ENCODE measurements at places on chromosomes 2 and 18.
A peak's percentile ranks its signal among the peaks of the same experiment; 100 is the strongest.

DNA sequence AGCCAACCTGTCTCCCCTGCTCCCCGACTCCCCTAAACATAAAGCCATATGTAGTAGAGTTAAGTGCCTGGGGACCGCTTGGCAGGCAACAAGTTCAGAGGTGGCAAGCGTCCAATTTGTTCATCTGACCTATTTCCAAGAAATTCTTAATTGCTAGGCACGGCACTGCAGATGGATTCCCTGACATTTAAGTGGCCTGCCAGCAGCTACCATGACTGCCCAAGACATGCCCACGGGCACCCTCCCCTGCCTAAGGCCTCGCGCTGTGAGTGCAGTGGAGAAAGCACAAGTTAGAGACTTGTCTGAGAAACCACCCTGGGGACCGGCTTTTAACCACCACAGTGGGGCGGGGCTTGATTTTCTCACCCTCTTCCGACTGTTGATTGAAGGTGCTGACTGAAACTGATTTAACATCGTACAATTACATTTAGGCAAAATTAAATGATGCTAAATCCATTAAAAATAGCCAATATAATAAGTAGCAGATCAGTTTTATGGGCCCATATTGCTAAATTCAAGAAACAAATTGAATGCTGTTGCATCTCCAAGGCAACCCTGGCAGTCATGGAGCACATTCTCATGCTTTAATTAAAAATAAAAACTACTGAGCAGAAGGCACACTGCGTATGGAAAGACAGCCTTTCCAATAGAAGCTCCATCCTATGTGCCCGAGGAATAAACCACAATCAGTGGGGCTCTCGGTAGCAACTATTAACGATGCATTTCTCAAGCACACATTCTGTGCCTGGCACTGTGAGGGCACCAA, 163.6 kb upstream of the ACAA2 start:
- DNase-seq, result no peak

- peak; percentile 12 for DNase-seq
Observed at GRCh38 chr2:232473467-232473890, 14.2 kb downstream of the ECEL1 start.

- no peak for DNase-seq
Observed at GRCh38 chr18:31977270-31977872, 34.4 kb upstream of the TRAPPC8 start.

DNA sequence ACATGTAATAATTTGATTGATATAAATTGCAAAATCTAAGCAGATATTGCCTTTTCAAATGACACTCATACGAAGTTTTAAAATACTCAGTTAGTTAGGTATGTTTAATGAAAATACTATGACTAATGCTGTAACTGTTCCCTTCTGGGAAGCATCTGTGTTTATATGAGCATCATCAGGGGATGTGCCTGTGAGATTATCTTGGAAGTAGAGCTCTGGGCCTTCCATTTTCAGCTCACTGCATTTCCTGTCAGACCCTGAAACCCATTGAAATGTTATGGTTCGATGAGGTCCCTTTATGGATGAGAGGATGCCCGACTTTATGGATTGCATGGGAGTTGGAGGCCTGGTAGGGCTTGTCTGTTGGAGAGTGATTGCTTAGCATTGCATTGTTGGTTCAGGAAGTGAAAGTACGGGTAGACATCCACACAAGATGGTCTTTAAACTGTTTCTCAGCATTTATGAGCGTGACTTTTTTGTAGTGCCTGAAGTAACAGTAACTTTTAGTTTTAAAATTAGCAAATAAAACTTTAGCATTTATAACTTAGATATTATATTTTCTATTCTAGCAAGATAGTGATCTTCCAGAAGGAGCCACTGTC, 28.7 kb downstream of the ELP2 start:
- DNase-seq, result no peak

DNA sequence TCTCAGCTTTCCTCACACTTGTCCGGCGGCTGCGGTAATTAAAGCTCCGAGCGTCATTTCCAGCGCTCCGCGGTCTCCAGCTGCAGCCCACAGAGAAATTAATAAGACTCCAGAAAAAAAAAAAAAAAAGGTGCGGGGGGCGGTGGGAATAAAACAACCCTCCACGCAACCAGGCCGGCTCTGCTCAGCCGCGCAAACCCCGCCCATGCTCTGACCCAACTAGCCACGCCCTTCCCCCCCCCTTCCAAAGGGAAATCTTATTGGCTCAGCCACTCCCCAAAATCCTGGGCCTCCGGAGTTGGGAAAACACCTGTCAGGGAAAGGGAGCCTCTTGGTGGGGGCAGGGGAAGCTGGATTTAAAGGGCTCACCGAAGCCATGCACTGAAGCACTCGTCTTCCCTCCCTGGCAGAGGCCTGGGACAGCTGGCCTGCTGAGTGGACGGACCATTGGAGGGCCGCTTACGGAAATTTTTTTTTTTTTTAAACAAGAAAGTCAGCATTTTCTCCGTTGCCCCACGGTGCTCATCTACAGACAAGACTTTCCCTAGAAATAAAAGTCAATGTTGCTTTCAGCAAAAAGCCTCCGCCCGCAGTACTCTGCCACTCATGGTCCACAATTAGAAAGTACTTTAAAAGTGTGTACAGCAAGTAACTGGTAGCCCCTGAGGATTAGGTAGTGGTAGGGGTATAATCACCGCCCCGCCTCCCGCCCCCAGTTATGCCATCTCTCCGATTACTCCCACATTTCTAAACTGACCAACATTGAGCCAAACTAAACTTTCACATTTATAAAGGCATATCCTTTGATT, 674 bp upstream of the ERBB4 start:
- peak; percentile 77 for DNase-seq

- DNase-seq, result no peak
Observed at GRCh38 chr2:20177556-20178248, 47.2 kb downstream of the SDC1 start.

DNA sequence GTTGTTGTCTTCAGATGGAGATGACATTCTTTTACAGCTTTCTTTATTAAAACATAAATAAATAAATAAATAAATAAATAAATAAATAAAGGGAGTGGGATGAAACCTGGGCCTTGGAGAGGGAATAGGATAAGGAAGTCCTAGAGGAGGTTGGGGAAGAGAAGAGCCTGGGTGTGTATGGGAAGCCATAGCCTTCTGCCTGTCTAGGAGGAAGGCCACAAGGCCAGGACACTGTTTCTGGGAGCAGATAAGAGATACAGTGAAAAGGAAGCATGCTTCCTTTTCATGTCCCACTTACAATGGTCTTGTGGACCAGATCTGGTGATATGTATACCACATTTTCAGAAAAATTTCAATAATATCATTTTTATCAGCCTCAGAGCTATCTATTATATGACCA, 6.1 kb upstream of the TDRD15 start:
- no peak for DNase-seq

GRCh38 chr2:232925153-232925820, 55.2 kb downstream of the SNORC start:
- no peak for DNase-seq

DNA sequence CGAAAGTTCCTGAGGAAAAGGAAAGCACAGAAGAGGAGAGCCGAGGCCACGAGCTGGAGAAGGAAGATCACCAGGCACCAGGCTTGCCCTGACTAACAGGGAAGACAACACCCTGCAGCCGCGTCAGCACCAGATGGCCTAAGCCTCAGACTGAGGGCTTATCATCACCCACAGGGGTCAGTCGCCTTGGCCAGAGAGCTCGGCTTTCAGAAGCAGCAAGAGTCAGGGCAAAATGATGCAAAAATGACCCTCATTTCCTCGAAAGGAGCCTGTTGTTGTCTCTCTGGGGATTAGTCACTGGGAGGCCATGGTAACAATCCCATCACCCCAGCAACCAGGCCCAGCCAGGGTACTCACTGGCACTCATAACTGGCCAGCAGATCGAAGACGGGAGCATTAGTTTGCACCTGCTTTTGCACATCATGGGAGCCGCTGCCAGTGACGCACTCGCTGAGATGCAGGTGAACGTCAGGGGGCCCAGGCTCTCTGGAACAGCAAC, 42.7 kb upstream of the ZFP36L2 start:
- DNase-seq, result no peak

- no peak for DNase-seq
Observed at GRCh38 chr2:24375349-24376087, 15.2 kb upstream of the ITSN2 start.

- DNase-seq, result no peak
Observed at GRCh38 chr2:8671802-8672201, 10.1 kb upstream of the ID2 start.

All from NCI-H774 (cell line).